ENCODE measurements at places on chromosomes 7 and 10. TPM values are rescaled to one million over a fixed set of nuclear protein-coding genes. Genes with fewer than 3 reads are reported as not detected.

CPVL gene
- total RNA-seq = 30.7 TPM

RPEL1 gene
- 0.10 TPM for total RNA-seq

STYXL1 gene
- total RNA-seq = 23.9 TPM

EPO gene
- total RNA-seq = 10.3 TPM

CDC14C gene
- not detected for total RNA-seq

HSPA12A gene
- total RNA-seq = 12.9 TPM

ACSM6 gene
- total RNA-seq = not detected

TRIL gene
- 0.45 TPM for total RNA-seq

CC2D2B gene
- 0.20 TPM for total RNA-seq

BMPER gene
- not detected for total RNA-seq

DLX5 gene
- total RNA-seq = not detected
